ENCODE measurements at places on chromosomes 3 and 15.

DNA sequence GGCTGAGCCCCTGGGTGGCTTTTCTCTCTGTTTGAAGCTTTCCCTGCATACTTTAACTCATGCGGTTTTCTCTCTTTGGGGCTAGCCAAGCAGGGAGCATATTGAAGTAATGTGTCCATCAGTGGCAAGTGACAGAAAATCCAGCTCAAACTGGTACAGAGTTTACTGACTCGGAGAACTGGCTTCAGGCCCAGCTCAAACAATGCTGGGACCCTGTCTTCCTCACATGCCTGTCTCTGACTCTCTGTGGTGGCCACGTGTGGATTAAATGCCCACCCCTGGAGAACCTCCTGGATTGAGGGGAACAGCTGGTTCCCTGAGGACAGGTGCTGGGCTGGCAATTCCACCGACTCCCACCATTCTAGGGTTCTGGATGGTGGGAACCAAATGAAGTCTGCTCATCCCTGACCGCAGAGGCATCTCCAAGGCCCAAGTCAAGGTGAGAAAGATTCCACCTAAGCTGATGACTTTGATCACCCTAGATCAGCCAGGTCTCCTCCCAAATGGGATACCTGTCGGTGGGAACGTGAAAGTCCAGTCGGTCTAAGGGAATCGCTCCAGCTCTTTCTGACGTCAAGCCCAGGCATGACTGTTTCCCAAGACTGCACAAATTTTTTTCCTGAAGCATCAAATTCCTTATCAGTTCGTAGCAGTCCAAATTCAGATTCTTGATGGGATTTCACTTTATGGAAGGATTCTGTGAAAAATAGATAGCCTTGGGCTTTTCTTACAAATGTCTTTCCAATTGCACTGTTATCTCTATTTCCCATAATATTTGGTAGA is 16.3 kb upstream of the HDAC11 start:
- no peak for DNase-seq

- DNase-seq: no peak
Measured at GRCh38 chr3:112875561-112875960, 28.9 kb upstream of the CD200R1L start.

GRCh38 chr3:112774293-112774926 is 72.3 kb downstream of the CD200R1L start:
- DNase-seq: no peak

DNA sequence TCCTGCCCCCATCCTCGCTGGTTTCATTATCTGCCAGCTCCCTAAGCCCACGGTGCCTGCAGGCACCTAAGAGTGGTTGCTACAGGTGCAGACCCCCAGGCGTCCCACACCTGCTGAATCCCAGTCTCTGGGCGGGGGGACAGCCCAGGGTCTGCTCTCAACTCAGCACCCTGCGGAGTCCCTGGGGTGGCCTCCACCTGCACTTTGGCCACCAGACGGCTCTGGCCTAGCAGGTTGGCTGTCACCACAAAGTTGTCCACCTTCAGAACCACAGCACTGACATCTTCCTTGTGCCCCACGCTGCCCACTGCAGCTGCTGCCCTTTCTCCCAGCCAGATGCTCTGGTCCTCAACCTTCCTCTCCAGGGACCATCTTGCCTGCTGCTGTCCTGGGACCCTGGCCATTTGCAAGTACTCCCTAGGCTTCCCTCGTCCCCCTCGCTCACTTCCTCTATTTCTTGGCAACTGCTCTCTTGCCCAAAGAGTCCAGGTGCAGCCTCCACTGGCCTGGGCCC is 34.9 kb upstream of the SNRPA1 start:
- DNase-seq: no peak

DNA sequence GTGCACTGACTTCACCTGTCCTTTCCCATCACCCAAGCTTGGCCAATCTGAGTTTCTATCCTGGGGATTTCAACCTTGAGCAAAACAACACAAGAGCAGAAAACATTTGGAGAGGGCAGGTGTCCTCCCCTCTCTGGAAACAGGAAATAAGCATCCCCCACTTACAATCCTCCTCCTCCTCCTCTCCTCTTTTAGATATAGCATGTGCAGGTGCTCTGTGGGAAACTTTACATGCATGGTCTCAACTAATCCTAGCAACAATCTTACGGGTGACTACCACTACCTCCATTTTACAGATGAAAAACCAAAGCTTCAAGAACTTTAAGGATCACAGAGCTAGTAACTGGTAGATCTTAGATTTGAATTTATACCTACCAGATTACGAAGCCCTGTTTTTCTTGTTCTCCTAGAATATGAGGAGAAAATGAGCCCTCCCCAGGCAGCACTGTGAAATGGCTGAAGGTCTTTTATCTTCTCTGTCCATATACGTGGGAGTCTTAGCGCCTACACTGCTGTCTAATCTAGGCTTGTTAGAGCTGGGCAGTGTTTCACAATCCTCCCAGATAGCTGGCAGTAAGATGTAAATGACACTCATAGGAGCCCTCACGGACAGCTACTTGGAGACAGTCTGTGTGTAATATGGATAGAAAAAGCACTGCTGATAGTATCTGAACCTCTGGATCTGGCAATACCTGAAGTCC is 301.2 kb upstream of the PROK2 start:
- no peak for DNase-seq

DNA sequence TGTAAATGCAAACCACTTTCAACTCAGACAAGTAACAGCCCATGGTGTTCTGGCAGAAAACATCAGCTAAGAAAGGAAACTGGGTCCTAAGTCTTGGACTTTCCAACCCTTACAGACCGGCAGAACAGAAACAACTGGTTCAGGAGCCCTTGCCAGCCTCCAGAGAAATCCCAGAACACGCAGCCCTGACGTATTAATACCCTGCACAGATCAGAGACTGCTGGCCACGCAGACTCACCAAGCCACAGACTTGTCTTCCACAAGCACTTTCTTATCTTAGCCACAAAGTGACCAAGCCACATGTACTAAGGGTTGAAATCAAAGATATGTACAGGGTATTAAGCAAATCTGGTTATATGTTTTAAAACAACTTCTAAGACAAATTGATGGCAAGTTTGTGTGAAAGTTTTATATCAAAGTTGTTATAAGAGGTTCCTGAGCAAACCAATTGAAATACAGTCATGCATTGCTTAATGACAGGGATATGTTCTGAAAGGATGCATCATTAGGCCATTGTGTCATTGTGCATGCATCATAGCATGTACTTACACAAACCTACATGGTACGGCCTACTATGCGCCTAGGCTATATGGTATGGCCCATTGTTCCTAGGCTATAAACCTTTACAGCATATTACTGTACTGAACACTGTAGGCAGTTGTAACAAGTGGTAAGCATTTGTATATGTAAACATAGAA is 36.8 kb downstream of the BTD start:
- DNase-seq: no peak

DNA sequence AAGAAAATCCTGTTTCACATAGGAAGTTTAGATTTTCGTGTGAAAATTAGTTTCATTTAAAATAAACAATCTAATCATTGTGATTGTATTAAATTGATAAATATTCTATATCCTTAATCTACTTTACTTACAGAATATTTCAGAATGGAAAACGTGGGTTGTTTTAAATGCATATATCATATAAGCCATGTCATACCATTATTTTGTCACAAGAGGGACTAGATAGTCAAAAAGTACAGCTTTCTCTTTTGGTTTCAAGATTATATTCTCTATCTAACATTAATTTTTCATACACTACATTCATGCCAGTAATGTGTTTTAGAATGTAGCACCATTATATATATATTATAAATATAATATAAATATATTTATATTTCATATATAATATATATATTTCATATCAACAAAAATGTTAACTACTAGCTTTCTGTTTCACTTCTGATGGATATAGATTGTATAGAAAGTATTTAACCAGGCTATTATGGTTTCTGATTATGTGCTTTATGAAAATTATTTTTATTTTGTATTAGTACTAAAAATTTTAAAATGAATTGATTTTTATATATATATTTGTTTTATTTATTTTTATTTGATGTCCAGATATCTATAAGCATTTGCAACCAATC is 45.3 kb downstream of the OSTN start:
- no peak for DNase-seq

DNA sequence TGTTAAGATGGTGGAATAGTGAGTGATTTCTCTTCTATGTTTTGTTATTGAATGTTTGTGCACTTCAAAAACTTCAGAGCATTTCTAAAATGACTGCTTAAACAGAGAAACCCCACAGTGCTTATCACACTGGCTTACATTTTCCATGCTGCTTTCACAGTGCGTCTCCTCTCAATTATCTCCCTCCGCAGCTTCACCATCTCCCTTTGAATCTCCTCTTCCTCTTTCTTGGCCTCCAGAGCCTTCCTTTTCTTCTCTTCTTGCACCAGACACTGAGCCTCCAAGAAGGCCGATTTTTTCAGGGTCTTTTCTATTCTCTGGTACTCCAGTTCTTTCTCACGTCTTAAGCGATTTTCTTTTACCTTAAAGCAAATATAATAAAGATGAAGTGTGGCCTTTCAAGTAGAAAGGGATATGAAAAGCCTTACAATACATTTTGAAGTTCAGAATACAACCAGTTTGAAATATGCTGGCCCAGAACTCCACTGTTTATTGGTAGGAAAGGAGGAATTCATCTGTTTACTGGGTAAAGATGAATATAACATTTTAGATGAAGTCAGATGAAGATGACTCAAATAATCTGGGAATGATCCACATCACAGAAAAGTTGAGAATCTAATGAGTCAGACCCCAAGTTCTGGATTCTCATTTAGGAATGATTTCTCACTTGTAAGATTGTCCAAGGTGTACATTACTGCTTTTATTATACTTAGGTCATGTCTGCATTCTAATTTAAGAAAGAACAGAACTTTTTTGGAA is 21.4 kb downstream of the CCDC191 start:
- no peak for DNase-seq

- no peak for DNase-seq
Measured at GRCh38 chr15:65336493-65337435, 32.3 kb downstream of the RNU5B-1 start.

- DNase-seq: no peak
Measured at GRCh38 chr3:122031123-122031468, 9.0 kb upstream of the ILDR1 start.

- DNase-seq: no peak
Measured at GRCh38 chr3:53554559-53555067, 60.2 kb downstream of the CACNA1D start.

GRCh38 chr15:68434021-68434420 is 2.1 kb upstream of the ITGA11 start:
- no peak for DNase-seq

GRCh38 chr3:75300606-75301005 is 363.5 kb upstream of the FRG2C start:
- DNase-seq: no peak

DNA sequence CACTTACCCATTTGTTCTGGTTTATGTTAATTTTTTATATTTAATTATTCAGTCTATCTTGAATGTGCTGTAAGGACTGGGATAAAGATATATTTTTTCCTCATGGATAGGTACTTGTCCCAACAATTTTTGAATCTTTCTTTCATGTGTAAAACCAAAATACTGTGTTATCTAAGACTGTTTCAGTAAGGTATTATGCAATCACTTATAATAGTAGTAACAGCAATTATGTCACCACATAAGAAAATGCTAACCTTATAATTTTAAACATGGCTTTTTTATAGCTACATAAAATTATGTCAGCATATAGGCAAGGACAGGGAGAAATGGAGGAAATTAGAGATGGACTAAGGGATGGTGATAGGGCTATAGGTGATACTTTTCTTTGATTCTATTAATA is 2.9 kb upstream of the CTDSPL start:
- no peak for DNase-seq

GRCh38 chr15:73303636-73304035 is 65.1 kb downstream of the HCN4 start:
- DNase-seq: no peak

DNA sequence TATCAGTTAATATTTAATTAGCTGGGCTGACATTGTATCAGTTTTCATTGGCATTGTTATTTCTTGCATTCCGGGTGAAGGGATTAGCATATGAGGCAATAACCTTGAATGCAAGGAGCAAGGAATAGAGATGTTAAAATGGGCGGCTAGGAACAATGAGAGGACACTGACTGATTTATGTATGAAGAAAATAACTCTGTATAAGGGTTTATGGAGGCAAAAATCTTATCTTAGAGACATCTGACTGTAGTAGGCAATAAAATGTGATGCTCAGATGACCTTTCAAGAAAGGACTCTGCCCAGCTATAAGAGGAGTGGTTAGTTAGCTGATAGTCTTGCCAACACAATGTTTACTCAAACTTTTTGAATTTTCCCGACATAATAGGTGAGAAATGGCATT is 158.3 kb downstream of the EFHB start:
- no peak for DNase-seq

DNA sequence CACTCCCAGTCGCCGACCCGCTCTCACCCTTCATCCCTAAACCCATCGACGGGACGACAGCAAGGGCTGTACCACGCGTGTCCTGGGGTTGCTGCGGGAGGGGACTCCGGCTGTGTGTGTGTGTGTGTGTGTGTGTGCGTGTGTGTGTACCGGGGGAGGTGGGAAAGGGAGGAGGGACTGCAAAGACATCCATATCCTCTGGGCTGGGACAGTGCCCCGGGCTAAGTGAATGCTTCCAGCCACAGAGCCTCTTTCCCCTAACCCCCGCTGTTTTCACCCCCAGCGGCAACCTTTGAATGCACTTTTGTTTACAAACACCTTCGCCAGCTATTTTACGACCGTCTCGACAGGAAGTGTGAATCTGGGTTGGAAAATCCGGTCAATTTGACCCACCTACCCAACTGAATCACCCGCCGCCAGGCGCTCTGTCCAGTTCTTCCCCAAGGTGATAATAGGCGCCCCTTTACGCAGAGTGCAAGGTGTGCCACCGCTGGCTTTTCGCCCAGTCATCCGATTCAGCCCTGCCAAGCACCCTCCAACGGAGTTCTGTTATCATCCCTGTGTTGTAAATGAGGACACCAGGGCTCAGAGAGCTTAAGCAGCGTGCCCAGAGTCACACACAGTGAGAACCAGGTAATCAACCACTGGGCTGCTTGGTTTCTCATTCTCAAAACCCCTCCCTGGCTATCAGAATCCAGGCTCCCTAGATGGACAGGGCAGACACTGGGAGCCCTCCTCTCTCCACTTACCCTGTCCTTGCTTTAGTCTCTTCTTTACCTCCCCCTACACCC is 739 bp upstream of the AMOTL2 start:
- no peak for DNase-seq

GRCh38 chr3:42960282-42960681 is 18.8 kb upstream of the GASK1A start:
- DNase-seq: no peak

DNA sequence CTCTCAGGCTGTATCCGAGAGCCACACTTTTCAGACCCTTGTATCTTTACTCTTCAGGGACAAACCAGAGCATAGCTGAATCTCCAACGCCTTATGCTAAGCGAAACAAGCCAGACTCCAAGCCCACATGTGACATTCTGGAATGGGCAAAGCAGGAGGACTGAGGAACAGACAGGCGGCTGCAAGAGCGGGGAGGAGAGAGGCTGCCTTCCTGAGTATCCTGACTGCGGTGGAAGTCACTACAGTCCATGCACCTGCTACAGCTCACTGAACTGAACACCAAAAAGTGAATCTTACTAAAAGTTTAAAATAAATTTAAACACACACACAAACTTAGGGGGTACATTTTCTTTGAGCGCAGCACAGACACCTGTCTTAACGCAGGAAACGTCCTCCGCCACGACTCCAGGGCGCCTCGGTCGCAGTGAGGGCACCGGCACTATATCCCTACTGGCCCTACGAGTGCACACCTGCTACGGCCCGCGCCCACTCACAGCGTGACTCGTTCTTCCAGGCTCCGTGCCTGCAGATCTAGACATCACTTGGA is 1.4 kb downstream of the CYFIP1 start:
- DNase-seq: no peak
